NCI-H460 (cell line): ENCODE measurements at places on chromosomes 12 and 14. TPM values are rescaled to one million over a fixed set of nuclear protein-coding genes. Genes with fewer than 3 reads are reported as not detected.

DNA sequence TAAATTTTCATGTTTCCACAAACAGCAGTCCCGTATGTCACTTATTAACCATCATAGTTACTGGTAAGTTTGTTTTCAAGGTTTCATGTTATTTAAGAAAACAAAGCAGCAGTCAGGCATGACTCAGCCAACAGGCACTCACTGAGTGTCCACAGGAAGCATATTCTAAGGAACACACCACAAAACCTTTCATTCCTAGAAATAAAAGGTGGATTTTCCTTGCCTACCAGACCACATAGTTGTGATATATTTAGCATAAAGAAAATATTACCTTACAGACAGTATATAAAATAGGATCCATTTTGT is 143.3 kb upstream of the AVPR1A start:
- peak; percentile 21 for DNase-seq

DNA sequence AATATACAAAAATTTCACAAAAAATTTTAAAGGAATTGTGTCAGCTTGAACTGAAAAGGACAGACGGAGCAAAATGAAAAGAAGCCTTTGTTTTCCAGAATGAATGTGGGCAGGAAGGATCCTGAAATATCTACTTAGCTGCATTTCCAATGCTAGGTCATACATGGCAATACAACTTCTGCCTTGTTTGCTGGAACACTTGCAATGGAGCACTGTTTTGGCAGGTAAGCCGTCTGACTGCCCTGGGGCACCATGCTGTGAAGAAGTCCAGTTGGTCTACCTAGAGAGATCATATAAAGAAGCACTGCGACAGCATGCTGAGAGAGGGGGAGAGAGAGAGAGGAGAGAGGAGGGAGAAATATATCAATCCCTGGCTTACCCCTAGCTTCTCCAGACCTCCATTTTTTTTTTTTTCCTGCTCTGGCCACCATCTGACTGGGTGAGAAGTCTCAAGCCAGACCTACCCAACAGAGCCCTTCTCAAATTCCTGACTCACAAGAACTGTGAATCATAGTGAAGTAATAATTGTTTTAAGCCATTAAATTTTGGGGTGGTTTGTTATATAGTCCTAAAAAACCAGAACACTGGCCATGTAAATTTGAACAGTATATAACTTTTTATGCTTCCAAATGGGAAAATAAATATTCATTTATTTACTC is 97.1 kb upstream of the PRICKLE1 start:
- no peak for DNase-seq

- DNase-seq: no peak
Observed at GRCh38 chr12:90984114-90984513, 20.7 kb downstream of the EPYC start.

- peak; percentile 19 for DNase-seq
Observed at GRCh38 chr12:100401660-100402059, 44.8 kb downstream of the SLC17A8 start.

- no peak for DNase-seq
Observed at GRCh38 chr12:117714203-117714602, 254.6 kb downstream of the KSR2 start.

DNA sequence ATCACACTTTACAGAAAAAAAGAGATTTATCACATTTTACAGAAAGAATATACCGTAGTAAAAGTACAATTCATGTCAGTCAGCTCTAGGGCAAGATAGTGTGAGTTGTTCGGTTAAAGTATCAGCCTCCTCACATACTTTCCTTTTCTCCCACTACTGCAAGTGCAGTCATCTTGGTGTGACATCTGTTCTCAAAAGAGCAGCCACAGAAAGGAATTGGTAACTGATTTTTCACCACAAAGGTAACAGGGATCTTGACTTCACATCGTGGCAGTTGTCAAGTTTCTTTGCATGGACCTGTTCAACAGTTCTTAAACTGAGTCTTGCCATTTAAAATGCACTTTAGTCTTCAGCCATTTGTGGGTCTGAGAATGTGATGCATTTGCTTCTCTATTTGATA is 5.0 kb upstream of the E2F7 start:
- no peak for DNase-seq

- no peak for DNase-seq
Observed at GRCh38 chr12:132238884-132239283, 90.5 kb downstream of the GALNT9 start.

DNA sequence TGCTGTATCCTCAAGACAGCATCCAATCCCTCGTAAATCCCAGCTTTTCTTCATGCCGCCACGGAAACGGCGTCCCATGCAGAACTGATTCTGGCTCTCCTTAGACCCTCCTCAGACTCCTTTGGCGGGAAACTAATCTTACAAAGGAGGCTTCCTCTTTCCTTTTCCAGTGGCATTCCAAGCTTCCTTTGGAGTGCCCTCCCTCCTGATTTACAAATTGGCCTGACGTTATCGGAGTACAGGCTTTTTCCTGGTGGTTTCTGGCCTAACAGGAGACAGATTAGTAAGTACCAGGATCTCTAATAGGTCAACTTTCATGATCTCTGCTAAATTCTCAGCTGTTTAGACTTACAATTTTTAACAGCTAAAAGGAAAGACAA is 1.3 kb upstream of the ZDHHC17 start:
- no peak for DNase-seq

- no peak for DNase-seq
Observed at GRCh38 chr12:14416658-14417057, 51.2 kb downstream of the ATF7IP start.

GRCh38 chr12:93177208-93178153 is 200.2 kb upstream of the NUDT4 start:
- no peak for DNase-seq

DNA sequence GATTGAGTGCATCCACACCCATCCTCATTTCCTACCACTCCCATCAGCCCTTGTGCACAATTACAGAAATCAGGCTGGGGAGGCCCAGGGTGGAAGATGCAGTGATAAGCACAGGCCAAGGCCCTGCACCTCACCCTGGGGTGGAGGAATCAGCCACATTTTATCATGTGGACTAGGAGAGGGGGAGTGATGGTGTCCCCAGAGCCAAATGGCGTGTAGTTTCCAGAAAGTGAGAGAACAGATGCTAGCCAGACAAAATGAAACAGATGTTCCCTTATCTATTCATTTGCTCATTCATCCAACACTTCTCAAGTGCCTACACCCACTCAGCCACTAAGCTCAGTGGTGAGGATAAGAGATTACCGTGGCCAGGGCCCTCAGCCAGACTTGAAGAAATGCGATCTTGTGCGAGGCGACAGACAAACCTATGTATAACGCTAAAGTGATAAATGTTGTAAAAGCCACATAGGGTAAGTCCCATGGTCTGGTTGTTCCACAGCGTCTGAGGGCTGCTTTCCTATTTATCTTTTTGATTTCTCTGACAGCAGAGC is 93.6 kb downstream of the STAB2 start:
- no peak for DNase-seq

GRCh38 chr14:99699861-99700260 is 15.8 kb downstream of the CYP46A1 start:
- no peak for DNase-seq

GRCh38 chr12:94235848-94236247 is 87.5 kb downstream of the PLXNC1 start:
- no peak for DNase-seq

GRCh38 chr14:92704821-92705220 is 43.6 kb downstream of the LGMN start:
- no peak for DNase-seq

DNA sequence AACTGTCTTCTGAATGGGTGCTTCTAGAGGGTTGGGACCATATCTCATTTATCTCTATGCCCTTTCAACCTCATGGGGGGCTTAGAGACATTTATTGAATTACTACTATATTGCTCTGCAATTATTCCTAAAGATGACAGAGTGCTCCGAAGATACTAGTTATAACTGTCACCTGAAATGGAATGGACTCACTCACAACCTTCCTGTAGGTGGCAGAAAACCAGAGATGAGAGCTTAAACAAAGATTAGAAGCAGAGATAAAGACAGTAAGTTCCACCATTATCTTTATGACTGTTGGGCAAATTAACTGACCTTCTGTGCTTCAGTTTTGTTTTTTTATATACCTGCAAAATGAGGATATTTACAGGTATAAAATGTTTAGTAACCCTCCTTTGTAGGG is 31.5 kb upstream of the GTF2A1 start:
- no peak for DNase-seq

DNA sequence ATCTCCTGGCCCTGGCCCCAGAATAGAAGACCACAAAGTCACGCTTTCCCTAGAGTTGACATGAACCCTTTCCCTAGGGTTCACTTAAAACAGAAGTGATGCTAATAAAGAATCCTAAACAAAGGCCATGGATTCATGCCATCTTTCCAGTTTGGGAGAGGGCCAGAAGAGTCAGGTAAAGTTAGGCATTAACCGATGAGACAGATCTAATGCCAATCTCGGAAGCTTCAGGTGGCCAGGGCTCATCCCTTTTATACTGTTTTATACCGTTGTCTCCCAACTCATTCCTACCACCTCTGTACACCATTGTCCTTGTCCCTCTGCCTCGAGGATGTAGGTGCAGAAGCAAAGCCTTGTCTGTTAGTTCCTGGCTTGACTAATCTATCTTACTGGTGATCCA is 22.8 kb upstream of the ACTR10 start:
- DNase-seq: no peak

- DNase-seq: no peak
Observed at GRCh38 chr14:89138846-89139245, 278.2 kb downstream of the FOXN3 start.

GRCh38 chr12:103197725-103198388 is 240.4 kb downstream of the ASCL1 start:
- no peak for DNase-seq

DNA sequence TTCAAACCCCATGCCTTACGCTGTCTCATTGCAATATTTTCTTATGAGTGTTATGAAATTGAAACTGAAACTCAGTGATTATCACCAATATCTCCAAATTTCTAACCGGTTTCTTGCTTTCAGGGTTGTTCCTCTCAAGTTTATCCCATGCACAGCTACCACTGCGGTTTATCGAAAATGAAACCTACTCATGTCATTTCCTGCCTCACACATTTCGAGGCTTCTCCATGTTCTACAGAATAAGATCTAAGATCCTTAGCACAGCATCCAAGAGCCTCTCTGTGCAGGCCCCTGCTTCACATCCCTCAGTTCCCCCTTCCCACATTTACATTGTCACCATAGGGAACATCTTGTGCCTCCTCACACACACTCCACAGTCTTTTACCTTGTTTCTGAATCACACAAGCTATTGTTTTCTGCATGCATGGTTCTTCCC is 45.5 kb upstream of the FAR2 start:
- no peak for DNase-seq

- no peak for DNase-seq
Observed at GRCh38 chr12:69821032-69821455, 4.0 kb upstream of the MYRFL start.

DNA sequence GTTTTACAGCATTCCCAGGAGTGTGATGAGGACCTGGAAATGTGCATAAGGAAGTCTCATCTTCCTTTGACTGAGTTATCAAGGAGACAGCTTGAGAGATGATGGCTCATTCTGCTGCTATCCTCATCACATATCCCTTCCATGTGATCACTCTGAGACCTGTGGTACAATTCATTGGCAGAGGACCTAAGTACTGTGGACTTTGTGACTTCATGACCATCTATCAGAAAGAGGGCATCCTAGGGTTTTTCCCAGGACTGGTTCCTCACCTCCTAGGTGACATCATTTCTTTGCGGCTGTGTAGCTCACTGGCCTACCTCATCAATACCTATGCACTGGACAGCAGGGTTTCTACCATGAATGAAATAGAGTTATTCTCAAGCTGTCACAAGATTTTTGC is 172.1 kb upstream of the PLEKHG7 start:
- no peak for DNase-seq

GRCh38 chr12:93540466-93540865 is 32.0 kb upstream of the SOCS2 start:
- no peak for DNase-seq

DNA sequence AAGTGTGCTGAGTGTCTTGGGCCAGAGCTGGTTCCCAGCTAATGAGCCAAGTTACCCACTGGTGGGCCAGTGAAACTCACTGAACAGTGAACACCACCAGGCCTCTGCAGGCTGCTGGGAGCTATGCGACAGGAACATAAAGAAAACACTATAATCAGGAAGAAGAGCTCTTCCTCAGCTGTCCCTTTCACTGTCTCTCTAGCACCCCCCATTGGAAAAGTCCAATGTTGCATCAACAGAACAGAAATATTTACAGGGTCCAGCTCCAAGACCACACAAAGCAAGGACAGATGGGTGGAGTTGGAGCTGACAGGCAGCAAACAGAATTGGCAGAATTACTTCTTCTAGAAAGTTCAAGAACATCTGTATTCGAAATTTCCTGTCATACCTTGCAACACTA is 903.6 kb upstream of the TMEM132C start:
- DNase-seq: peak; percentile 6

- no peak for DNase-seq
Observed at GRCh38 chr12:57215668-57216013, 953 bp upstream of the NXPH4 start.

DNA sequence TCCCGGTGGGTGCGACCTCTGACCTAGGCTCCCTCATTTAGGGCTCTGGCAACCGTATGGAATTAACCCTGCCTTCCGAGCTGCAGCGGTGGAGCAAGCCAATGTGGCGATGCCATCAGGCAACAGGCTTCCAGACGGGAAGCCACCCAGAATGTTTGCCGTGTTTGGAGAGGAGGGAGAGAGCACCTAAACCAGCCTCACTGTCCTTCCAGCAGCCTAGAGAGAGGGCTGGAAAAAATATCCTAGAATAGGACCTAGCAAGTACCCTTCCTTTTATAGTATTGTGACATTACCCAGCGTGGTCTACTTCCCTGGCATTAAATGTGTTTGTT is 287 bp upstream of the SLC2A13 start:
- DNase-seq: no peak

The KCNMB4 gene
- total RNA-seq: 2.0 TPM in 2 replicates

The RTL1 gene
- not detected in 2 replicates for total RNA-seq

The NGB gene
- total RNA-seq: not detected in 2 replicates

The HELB gene
- 8.0 and 8.1 TPM in 2 replicates for total RNA-seq

The BICDL1 gene
- total RNA-seq: 3.2 and 4.2 TPM in 2 replicates

The IL23A gene
- total RNA-seq: 0.17 TPM in 1 of 2 replicates, not detected in the other

The FGFR1OP2 gene
- total RNA-seq: 19.9 and 27.1 TPM in 2 replicates

The SARNP gene
- 122 and 140 TPM in 2 replicates for total RNA-seq

The ATP5F1B gene
- 1,105 and 1,272 TPM in 2 replicates for total RNA-seq

The B4GALNT1 gene
- total RNA-seq: 43.1 and 46.4 TPM in 2 replicates

The SYT1 gene
- 12.9 and 14.5 TPM in 2 replicates for total RNA-seq

The CRACR2A gene
- total RNA-seq: 4.2 and 4.9 TPM in 2 replicates

The CDH24 gene
- 4.4 and 4.6 TPM in 2 replicates for total RNA-seq

The GNG2 gene
- not detected in 2 replicates for total RNA-seq

The ATF7 gene
- 24.9 and 31.6 TPM in 2 replicates for total RNA-seq

The NELL2 gene
- total RNA-seq: 0.15 and 0.40 TPM in 2 replicates
